DMS79 (cell line): ENCODE measurements at places on chromosomes 12 and 14.

- DNase-seq = no peak
These were observed 164.9 kb downstream of the NAV3 start for GRCh38 chr12:77995436-77996167.

DNA sequence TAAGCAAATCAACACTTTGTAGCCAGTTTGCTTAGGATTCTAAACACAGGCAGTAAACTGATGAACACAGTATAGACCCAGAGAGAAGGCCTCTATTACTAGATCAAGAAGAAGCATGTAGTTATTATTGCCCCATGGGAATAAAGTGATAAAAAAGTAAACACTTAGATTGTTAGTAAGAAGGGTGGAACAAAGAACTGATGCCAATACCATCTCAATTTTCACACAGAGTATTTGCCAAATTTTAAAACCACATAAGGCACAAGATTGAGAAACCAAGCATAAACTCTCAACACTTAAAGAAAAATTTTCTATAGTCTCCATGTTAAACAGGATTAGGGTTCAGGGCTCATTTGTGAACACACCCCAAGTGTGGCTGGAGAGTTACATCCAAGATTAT lies 77.0 kb upstream of the SYT1 start:
- DNase-seq = no peak

DNA sequence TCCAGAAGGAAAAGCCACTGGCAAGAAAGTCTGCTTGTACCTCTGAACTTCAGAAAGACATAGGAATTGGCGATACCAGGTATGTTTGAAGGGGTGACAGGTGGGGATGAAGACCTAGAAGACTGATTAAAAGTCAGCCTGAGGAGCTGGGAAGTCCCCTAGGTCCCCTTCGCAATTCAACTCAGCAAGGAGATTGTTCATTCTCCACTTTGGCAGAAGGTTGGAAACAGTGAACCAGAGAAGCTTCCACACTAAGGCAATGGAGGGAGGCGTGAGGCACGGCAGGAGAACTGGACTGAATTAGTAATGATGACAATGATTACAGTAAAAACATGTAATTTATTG lies 240.3 kb upstream of the TMPO start:
- no peak for DNase-seq

DNA sequence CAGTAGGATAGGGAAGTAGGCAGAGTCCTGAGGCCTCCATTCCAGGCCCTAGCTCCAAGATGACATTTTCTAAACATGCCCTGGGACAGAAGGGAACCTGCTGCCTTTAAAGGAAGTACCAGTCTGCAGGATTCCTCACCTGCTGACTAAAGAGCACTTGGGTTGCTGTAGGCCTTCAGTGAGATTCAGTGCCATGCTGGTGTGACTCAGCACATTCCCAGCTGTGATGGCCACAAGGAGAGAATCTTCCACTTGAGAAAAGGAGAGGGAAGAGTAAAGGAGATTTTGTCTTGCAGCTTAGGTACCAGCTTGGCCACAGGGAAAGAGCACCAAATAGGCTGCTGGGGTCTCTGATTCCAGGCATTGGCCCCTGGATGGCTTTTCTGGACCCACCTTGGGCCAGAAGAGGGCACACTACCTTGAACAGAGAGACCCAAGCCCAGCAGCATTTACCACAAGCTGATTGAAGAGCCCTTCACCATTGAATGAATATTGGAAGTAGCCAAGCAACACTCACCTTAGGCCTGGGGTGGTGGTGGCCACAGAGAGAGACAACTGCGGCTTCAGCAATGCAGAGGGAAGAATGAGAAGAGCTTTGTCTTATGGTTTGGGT lies 498.3 kb downstream of the KCNH5 start:
- DNase-seq = no peak

DNA sequence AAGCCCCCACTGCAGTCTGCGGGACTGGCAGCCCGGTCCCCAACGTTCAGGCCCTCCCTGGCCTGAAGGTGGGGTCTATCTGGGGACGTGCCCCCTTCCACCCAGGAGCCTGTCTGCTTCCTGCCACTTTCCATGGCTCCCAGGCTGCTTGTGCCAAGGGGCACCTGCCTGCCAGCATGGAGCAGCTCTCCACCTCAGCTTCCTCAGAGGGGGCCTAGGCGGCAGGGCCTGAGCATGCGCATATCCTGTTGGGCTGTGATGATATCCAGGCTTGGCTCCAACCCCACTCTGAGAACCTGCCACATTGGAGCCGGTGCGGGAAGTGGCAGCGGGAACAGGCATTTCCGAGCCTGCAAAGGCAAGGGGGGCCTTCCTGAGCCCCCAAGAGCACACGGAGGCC lies 57.4 kb downstream of the FUT8 start:
- DNase-seq = no peak

GRCh38 chr12:65335021-65335714 lies 56.7 kb downstream of the MSRB3 start:
- no peak for DNase-seq

DNA sequence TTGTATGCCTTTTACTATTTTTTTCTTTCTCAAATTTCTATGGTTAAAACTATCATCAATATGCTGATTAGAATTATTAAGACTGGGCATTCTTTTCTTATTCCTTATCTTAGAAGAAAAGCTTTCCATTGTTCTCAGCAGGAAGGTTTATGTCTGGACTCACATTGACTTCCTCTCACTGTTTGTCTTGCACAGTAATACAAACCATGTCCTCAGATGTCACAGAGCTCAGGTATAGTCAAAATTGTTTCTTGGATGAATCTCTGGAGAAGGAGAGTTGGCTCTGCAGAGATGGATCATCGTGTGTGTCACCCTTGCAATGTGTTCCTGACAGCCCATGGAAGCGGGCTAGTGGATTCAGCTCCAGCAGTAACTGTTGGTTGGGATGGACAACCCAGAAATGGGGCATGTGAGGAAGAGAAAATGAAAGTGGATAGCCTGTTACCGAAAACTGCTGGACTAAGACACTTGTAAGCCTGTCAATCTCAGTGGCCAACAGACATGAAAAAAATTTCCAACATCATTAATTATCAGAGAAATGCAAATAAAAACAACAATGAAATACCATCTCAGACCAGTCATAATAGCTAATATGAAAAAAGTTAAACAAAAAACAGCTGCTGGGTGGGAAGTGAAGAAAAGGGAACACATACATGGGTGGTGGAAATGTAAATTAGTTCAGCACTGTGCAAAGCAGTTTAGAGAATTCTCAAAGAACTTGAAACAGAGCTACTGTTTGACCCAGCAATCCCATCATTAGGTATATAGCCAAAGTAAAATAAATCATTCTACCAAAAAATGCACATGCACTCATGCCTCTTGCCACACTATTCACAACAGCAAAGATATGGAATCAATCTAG lies 967.8 kb downstream of the TMEM121 start:
- DNase-seq = no peak

- no peak for DNase-seq
These were observed 104.2 kb upstream of the ABCD2 start for GRCh38 chr12:39723831-39724230.

DNA sequence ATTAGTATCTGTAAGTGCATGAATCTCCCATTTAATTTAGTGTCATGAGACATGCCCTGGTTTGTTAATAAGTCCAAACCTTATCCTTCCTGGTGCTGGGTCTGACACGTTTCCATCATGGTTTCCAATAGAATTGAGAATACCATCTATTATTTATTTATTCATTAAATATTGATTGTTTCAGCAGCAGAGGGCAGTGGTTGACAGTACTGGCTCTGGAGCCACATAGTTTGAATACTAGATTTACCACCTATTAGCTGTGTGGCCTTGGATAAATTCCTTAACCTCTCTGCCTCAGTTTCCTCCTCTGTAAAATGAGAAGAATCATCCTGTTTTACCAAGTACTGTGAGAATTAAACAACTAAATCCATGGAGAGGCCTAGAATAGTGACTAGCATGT lies 941 bp upstream of the STAB2 start:
- no peak for DNase-seq

- peak; percentile 71 for DNase-seq
These were observed 244.8 kb downstream of the DACT1 start for GRCh38 chr14:58882577-58883018.

- DNase-seq = no peak
These were observed 880 bp downstream of the PNMA1 start for GRCh38 chr14:73713206-73713802.

GRCh38 chr12:58532855-58533608 lies 387.3 kb downstream of the LRIG3 start:
- no peak for DNase-seq

- DNase-seq = no peak
These were observed 228.5 kb downstream of the VRK1 start for GRCh38 chr14:97025722-97026121.

- DNase-seq = no peak
These were observed 1.2 kb downstream of the GLIPR1 start for GRCh38 chr12:75481774-75482173.

DNA sequence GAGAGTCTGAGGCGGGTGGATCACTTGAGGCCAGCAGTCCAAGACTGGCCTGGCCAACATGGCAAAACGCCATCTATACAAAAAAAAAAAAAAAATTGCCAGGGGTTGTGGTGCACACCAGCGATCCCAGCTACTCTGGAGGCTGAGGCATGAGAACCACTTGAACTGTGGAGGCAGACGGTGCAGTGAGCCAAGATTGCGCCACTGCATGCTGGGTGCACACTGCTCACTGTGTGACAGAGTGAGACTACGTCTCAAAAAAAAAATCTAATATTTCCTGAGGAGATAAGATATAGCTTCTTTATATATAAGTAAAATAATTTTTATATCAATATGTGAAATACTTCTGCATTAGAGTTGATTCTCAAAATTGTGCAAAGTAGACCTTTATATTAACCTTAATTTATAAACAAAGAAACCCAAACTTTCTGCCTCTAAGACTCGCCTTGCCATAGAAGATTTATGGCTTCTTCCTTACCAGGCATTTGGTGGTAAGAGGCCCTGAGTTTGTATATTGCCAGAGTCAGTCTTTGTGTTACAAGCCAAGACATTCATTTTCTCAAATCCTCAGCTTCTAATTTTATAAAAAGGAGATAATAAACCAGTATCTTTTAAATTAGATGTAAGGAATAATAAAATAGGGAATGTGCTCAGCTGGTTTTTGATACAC lies 1226.7 kb downstream of the FLRT2 start:
- no peak for DNase-seq

- no peak for DNase-seq
These were observed 1.3 kb downstream of the PLEKHG3 start for GRCh38 chr14:64705381-64706118.

DNA sequence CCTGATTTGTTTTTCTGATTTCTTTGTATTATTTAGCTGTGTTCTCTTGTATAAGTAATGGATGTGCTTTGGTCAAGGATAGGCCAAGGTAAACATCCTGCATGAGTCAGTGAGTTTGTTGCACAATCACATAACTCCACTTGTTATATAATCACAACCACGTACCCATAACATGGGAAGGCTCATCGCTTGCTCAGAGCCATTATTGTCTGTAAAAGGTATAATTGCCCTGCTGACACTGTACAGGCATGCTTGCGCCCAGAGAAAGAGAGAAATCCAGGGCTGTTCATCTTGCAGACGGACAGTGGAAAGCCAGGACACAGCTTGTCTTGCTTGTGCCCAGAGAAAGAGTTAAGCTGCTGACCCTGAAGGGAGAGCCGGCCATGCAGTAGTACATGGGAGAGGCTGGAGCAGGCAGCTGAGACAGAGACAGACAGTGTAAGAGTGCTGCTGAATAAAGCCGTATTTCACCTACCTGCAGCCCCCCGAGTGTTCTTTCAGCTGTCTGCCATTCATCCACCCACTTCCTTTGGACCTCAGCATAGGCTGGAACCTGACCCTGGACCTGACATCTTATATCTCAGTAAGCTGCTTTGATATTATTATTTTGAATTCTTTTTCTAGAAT lies 174.7 kb upstream of the DAAM1 start:
- no peak for DNase-seq

GRCh38 chr12:128726886-128727285 lies 96.9 kb downstream of the SLC15A4 start:
- no peak for DNase-seq

- DNase-seq = no peak
These were observed 63.2 kb downstream of the PRIMA1 start for GRCh38 chr14:93725002-93725582.

GRCh38 chr14:50812856-50813543 lies 18.0 kb downstream of the NIN start:
- DNase-seq = no peak
